Activated naive CD8-positive, alpha-beta T cell treated with anti-CD3 and anti-CD28 coated beads for 36 hours (primary cell): ENCODE measurements at places on chromosomes 3 and 15. TPM values are rescaled to one million over a fixed set of nuclear protein-coding genes. Genes with fewer than 3 reads are reported as not detected.

DNA sequence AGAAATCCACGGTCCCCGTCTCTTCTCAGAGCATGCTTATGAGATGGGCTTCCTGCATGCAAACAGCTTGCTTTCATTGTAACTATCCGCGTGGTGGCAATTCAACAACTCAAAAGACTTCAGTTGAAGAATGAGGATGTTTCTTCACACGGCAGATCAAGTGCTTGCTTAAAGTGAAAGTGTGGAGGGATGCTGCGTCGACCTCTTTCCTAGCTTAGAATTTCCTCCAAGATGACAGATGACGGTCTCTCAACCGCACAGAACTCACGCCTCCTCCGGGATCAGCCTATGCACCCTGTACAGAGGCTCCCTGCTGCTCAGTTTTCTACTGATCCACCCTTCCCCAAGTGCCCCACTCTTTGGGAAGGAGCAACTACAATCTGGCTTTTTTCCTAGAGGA, 47.8 kb downstream of the PCSK6 start:
- no peak overlapping the region for H3K27ac ChIP-seq
- H3K27me3 ChIP-seq: peaks cover 7% of the 10 kb centered on the region
- no peak for DNase-seq
- peaks cover 8% of the 10 kb centered on the region for H3K4me1 ChIP-seq
- peak overlapping the region; percentile 12 for H3K4me3 ChIP-seq
- peaks cover 3% of the 10 kb centered on the region for H3K36me3 ChIP-seq

- no peak overlapping the region for H3K27ac ChIP-seq
- no peak for DNase-seq
- peaks cover 53% of the 10 kb centered on the region for H3K4me1 ChIP-seq
- H3K27me3 ChIP-seq: peaks cover 7% of the 10 kb centered on the region
- no peaks in the 10 kb centered on the region for H3K36me3 ChIP-seq
- H3K4me3 ChIP-seq: no peak overlapping the region
Measured at GRCh38 chr15:91855241-91855640, 1.7 kb downstream of the SLCO3A1 start.

GRCh38 chr3:132378846-132379245, 38.5 kb upstream of the DNAJC13 start:
- no peak for DNase-seq
- peaks cover 31% of the 10 kb centered on the region for H3K27me3 ChIP-seq
- H3K4me1 ChIP-seq: peaks cover 5% of the 10 kb centered on the region
- H3K36me3 ChIP-seq: no peaks in the 10 kb centered on the region

DNA sequence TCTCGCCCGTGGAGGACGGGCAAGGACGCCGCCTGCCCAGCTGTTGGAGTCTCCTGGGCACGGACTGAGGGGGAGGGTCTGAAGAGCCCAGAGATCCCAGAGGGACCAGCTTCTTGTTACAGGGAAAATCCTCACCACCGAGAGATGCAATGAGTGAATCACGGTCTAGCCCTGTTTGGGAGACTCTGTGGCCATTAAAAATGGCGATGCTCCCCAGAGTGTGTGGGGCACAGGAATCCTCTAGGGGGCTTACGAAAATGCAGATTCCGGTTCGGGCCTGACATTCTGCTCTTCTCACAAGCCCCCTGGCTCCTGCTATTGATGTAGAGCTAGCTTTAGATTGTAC, 35.5 kb upstream of the EPHB3 start:
- no peak overlapping the region for H3K27ac ChIP-seq
- no peak for DNase-seq

DNA sequence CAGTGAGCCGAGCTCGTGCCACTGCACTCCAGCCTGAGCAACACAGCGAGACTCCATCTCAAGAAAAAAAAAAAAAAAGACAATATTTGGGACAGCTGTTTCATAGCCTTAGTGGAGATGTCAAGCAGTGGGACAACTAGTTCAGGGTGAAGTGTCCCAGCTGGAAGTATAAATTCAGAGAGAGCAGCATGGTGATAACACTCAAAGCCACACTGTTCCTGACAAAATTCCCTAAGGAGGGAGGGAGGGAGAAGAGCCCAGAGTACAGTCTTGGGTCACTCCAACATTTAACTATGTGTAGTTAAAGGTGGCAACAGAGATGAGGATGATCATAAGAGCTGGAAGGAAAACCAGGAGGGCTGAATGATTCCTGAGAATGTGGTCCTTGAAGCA, 21.1 kb upstream of the IP6K2 start:
- DNase-seq: no peak
- no peaks in the 10 kb centered on the region for H3K36me3 ChIP-seq
- no peaks in the 10 kb centered on the region for H3K4me1 ChIP-seq

The GBE1 gene
- 69.2 TPM for total RNA-seq

GRCh38 chr3:155302481-155302880, 9.0 kb upstream of the STRIT1 start:
- no peaks in the 10 kb centered on the region for H3K27me3 ChIP-seq
- H3K4me1 ChIP-seq: no peaks in the 10 kb centered on the region
- H3K4me3 ChIP-seq: no peak overlapping the region
- DNase-seq: no peak
- H3K27ac ChIP-seq: no peak overlapping the region

The NANOGP8 gene
- not detected for total RNA-seq

The ERC2 gene
- total RNA-seq: not detected

DNA sequence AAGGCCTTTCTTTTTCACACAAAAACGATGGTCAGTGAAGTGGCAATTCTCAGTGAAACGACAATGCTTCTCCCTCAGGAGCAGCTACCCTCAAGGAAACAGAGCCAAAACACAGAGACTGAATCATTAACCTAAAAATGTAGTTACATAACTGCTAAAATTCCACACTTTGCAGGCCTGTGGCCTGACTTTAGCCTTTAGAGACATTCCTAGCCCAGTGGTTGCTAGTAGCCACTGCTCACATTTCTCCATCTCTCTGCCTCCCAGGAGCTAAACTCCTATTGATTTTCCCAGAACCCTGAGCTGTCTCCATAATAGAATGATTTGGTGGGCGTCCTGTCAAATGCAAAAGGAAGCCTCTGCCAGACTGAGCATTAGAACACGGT, 630.1 kb upstream of the KCNMB2 start:
- DNase-seq: no peak
- no peaks in the 10 kb centered on the region for H3K4me1 ChIP-seq
- no peak overlapping the region for H3K27ac ChIP-seq
- no peak overlapping the region for H3K4me3 ChIP-seq
- H3K27me3 ChIP-seq: no peaks in the 10 kb centered on the region

The SPTSSB gene
- not detected for total RNA-seq

- H3K36me3 ChIP-seq: no peaks in the 10 kb centered on the region
- H3K27me3 ChIP-seq: peaks cover 27% of the 10 kb centered on the region
- no peak for DNase-seq
- H3K27ac ChIP-seq: no peak overlapping the region
- H3K4me1 ChIP-seq: no peaks in the 10 kb centered on the region
- no peak overlapping the region for H3K4me3 ChIP-seq
Measured at GRCh38 chr3:159775372-159775961, 213.2 kb upstream of the IL12A start.

DNA sequence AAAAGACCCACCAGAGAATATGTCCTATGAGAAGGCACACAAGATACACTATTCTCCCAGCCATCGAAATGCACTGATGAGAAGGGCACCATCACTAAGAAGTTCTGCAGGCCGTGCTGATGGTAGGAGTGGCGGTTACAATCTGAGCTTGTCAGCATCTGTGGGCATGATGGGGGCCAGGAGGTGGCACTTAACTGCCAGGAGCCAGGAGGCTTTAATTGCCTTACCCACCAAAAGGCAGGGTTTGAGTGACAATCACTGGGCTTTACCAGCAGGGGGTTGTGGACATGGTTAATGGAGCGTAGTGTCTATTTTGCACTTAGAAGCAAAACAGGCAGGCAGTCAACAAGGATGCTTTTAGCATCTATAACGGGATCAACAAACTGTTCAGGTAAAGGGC, 16.0 kb upstream of the SQOR start:
- H3K4me3 ChIP-seq: no peak overlapping the region
- peaks cover 2% of the 10 kb centered on the region for H3K36me3 ChIP-seq
- H3K4me1 ChIP-seq: no peaks in the 10 kb centered on the region
- peak; percentile 11 for DNase-seq
- no peak overlapping the region for H3K27ac ChIP-seq
- H3K27me3 ChIP-seq: no peaks in the 10 kb centered on the region

- peaks cover 7% of the 10 kb centered on the region for H3K27me3 ChIP-seq
- H3K36me3 ChIP-seq: no peaks in the 10 kb centered on the region
- no peak for DNase-seq
- H3K4me3 ChIP-seq: no peak overlapping the region
- H3K27ac ChIP-seq: no peak overlapping the region
Measured at GRCh38 chr3:154180836-154181691, 59.9 kb downstream of the ARHGEF26 start.
